Heart left ventricle (tissue), 16 donors: ENCODE measurements at places on chromosomes 2 and 18. TPM values are rescaled to one million over a fixed set of nuclear protein-coding genes. Genes with fewer than 3 reads are reported as not detected.
A peak's percentile ranks its signal among the peaks of the same experiment; 100 is the strongest.

Gene CD207
- 0.19 TPM for polyA plus RNA-seq

Gene ZNF892
- 1.2 TPM for polyA plus RNA-seq

Gene CRACDL
- 1.7 TPM for polyA plus RNA-seq

DNA sequence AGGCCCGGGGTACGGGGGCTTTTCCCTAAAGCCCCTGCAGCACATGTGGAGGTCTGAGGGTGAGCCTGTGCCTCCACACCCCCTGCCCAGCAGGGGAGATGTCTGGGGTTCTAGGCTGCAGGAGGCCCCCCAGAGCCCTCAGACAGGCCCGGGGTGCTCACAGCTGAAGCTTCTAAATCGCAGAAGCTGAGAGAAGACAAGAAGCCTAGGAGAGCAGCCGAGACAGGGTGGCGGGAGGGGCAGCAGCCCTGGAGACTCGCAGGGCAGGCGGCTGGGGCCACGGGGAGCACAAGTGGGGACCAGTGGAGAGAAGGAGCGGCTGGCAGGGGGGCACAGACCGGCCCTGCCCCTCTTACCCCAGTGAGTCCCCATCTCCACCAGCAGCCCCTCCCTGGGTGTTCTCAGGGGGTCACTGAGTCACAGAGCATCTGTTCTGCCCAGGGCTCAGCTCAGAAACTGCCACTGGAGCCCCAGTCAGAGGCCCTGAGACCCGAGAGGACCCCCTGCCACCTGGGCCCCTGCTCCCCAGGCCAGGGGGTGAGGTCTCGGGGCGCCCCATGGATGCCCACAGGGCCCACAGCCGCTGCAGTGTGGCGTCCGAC lies 26.1 kb downstream of the GPC1 start:
- peak; percentile 4 for DNase-seq

- DNase-seq = no peak
Measured at GRCh38 chr18:74654638-74655037, 57.0 kb downstream of the ZNF407 start.

DNA sequence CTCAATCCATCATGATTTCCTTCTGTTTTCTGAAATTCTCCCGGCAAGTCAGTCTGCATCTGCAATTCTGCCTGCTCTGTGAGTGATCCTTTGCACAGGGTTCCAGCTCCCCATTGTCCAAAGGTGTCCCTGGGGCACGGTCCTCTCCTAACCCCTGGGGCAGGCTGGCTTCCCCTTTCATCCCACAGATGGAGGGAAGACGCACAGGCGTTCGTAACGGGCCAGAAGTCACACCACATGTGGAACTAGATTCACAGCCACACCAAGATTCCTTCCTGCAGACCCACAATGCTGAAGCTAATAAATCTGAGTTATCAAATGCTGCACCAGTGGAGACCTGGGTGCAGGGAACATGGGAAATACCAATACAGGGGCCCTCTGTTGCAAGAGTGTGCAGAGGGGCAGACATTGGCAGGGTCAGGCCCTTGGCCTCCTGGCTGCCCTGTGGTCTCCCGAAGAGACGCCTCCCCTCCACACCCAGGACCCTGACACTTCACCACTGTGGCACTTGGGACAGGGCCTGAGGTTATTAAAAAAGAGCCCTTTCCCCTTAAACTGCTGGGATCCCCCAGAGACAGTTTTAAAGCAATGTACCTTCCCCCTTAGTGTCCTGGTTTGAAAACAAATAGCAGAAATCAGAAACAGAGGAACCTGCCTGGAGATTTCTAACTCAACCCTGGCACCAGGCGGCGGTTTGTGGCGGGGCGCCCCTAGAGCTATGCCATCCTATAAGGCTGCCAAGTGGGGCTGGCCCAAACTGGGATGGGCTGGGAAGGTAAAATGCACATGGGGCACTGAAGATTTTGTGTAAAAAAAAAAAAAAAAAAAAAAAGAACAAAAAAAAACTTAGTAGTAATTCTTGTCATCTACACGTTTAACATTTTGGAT lies 15.4 kb downstream of the ZNF516 start:
- no peak for DNase-seq

- DNase-seq = peak; percentile 58
Measured at GRCh38 chr2:237256887-237257286, 157.1 kb downstream of the COL6A3 start.

GRCh38 chr2:22934747-22935146 lies 450.2 kb upstream of the KLHL29 start:
- DNase-seq = no peak
